CD4-positive, alpha-beta T cell treated with Interleukin-10 for 1 hour (primary cell): ENCODE measurements at places on chromosomes 2 and 18.

GRCh38 chr2:232529806-232530547, 4.0 kb downstream of the CHRND start:
- no peak for DNase-seq

DNA sequence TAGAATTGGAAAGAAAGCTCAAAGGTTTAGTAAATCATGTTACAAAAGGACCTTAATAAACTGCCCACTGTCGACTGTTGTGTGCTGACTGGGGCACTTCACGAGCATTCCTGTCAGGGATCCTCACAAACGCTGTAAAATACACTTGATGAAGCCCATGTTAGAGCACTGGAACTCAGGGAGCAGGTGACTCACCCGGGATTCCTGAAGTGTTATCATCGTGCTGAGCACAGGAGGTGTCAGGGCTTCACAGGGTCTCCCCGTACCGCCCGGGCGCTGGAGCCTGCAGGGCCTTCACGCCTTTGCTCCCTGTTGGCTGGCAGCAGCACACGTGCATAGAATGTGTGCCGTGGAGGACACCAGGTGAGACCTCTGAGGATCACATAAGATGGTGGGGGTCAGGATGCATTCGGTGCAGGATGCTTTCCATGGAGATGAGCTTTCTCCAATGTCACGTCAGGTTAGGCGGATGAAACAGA, 187.3 kb downstream of the SNTG2 start:
- no peak for DNase-seq

DNA sequence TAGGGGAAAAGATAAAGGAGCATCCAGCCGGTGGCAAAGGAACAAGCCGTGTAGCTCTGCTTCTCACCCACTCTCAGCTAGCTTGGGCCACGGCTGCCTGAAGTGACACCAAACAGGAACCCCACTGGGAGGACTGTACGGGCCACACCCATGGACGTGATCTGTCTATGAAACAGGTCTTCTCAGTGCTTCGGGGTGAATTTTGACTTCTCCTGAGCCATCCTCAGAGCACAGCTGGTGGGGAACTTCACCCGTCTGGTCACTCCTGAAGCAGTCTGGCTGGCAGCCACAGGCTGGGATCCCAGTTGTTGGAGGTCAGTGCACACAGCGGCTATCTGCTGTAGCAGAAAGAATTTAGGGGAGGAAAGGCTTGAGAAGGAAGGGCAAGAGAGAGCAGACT, 223.8 kb downstream of the FAM210A start:
- DNase-seq = no peak

DNA sequence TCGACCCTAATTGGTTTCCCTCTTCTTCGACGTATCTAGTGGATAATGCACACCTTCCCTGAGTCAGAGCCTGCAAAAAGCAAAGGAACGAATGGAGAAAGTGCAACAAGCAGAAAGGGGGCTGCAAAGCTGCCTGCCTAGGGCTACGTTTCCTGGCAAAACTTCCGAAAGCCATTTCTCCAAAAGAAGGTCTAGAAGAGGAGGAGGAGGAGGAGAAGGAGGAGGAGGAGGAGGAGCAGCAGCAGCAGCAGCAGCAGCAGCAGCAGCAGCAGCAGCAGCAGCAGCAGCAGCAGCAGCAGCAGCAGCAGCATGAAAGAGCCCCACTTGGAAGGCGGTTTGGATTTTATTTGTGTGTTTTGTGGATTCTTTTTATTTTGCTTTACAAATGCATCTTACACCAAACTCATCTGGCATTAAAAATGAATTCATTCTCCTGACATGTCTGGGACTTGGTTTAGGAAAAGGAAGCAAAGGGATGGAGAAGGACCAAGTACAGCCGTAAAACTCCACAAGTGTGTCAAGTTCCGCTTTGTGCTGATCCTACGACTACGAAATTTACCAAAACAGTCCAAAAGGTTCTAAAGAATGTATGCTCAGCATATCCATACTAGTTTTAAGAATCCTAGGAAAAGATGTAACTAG, 2.0 kb downstream of the TCF4 start:
- no peak for DNase-seq

- no peak for DNase-seq
These were observed 25.7 kb upstream of the ASB18 start for GRCh38 chr2:236289766-236290462.

DNA sequence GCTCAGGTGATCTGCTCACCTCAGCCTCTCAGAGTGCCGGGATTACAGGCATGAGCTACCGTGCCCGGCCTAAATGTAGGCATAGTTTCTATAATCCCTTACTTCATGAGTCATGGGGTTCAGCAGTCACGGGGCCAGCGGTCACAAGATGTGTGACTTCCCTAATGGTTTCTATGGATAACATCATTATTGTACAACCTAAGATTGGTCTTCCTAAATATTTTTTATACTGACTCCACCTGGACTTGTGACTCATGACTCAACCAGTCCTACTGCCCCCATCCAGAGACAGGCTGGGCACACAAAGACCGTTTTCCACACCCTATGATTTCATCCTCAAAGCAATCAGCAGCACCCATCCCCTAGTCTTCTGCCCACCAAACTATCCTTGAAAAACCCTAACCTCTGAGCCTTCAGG, 15.9 kb downstream of the FAM210A start:
- no peak for DNase-seq

GRCh38 chr2:196594158-196594557, 45.4 kb upstream of the CCDC150 start:
- DNase-seq = no peak
